C1 segment of cervical spinal cord (tissue), 14 donors: ENCODE measurements at places on chromosomes 13 and 19.

DNA sequence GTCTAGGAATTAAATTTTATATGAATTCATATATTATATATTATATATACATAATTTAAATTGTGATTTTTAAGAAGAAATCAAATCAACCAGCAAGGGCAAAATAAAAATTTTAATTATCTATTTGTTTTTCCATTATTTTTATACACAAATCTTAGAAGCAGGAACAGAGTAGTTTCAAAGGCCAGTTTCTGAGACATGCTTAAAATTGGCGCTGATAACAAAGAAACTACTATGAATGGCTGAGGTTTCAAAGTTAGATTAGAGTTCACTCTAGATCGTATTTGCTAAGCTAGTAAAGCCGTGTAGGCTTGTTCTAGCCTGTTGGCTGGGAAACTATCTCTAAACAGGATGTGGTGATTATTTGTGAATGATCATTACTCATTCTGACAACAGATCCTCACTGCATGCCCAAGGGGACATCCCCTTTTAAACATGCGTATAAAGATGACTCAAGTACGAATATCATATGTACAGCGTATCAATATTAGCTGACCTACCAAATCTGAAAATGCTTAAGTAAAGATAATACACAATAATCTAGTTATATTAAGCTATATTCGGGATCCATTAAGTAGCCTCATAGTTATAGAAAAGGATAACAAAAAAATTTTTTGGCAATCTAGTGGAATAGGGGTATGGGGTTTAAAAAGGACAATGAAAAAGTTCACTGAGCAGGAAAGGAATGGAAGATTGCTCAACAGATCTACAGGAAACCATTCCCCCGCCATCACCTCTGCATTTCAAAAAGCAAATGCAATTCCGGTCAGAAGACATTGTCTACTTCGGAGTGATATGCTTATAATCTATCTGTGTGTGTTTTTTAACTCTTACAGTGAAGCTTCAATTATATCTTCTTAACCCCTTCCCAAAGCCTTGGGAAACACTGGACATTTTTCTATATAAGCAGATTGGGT, 150.1 kb downstream of the SHISA2 start:
- DNase-seq = no peak

DNA sequence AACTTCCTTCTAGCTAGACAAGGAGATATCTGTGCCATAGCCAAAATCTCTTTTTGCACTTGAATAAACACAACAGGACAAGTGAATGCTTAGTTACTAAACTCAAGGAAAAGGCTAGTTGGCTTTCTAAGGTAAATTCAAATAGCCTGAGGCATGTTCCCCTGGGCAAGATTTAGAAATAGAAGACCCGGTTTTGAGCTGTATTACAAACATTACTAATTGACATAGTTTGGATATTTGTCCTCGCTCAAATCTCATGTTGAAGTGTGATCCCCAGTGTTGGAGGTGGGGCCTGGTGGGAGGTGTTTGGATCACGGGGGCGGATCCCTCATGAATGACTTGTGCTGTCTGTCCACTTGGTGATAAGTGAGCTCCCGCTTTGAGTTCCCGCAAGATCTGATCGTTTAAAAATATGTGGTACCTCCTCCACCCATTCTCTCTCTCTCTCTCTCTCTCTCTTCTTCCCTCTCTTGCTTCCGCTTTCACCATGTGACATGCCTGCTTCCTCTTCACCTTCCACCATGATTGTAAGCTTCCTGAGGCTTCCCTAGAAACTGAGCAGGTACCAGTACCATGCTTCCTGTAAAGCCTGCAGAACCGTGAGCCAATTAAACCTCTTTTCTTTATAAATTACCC, 3.9 kb upstream of the KBTBD6 start:
- no peak for DNase-seq

DNA sequence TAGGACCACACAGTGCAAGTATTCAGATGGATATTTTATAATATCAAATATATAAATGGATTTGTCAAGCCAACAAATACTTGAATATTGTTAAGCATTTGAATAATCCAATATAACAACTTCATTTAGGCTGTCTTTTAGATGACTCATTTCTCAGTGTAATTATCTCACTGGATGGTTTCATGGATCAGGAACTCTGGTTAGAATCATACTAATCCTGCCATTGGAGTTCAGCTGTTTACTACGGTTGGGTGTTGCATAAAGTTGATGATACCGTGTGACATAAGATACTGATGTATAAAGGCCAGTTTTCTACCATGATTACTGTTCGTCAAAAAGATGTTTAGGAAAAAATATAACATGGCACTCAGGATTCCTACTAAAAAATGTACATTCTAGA, 196.3 kb downstream of the TSHZ3 start:
- no peak for DNase-seq

DNA sequence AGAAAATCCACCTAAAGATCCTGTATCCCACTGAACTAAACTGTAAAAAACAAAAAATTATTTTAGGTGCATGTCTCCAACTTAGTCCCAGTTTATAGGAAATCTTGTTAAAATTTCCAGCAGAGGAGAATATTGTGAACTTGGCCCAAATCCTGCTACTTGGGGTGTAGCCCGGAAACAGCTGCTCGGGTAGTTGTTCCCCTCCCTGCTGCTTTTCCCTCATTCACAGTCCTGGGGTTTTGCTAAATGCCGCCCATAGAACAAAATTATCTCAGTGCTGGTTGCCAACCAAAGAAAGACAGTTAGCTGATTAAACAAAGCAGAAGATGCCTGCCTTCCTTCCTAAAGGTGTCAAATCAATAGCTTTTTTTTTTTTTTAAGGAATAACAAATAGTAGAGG, 330.5 kb upstream of the KLF12 start:
- no peak for DNase-seq

DNA sequence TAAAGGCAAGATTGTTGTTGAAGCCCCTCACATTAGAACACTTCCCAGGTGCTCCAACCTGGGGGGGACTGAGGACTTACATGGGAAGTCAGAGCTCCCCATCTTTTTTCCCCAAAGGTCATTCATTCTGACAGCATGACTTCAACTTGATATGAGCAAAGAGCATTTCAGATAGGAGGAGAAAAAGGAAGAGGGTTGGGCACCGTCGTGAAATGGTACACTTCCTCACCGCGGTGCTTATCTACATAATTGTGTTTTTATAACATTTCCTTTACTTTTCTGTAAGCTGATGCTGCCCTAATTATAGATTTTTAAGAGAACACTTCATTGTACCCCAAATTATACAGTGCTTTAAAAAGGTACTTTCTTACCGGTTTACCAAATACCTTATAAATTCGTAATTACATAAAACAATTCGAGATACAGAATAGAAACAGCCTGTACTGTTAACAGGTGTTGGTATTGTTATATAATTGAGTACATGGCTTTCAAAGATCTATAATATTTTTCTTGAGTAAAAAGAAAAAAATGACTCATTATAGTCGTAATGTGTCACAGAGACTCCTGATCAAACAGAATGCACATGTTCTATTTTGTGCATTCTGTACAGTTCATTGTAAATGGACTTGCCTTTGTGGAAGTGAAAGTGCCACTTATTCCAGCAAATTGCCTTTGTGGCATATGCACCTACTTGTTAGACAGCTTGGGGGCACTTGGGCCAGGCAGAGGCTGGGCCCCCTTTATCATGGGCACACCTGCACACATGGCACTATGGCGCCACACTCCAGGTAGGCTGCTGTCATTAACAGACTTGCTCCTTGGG, 81.8 kb downstream of the GGACT start:
- no peak for DNase-seq

- no peak for DNase-seq
Measured at GRCh38 chr13:105928048-105928447, 607.4 kb downstream of the EFNB2 start.

DNA sequence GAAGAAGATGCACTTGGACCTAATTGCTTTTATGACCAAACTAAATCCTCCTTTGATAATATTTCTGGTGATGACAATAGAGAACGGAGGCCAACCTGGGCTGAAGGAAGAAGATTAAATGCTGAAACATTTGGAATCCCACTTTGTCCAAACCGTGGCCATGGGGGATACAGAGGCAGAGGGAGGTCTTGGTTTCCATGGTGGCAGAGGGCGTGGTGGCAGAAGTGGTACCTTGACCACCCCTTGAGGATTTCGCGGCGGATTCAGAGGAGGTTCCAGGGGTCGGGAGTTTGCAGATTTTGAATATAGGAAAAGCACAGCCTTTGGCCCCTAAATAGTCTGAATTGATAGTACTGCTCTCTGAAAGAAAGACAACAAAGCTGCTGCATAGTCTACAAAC, 7.2 kb upstream of the LILRB3 start:
- DNase-seq = no peak

DNA sequence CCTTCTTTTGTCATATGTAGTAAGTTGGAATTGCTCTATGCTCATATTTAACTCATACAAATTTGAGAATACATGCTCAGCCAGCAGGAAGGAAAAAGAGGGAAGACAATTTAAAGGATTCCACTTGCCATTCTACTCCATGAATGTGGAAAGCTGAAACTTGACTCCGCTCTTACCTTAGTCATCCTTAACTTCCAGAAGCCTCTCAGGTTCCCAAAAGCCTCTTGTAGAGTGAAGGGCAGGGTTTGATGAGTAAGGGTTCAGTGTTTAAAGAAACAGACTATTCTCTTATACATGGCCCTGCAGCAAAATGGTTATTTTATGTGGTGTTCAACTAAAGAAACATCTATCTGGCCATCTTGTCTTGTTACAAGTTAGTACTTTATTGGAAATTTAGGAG, 27.1 kb downstream of the FAM124A start:
- no peak for DNase-seq

GRCh38 chr19:13100841-13101589, 1.6 kb downstream of the LYL1 start:
- no peak for DNase-seq

GRCh38 chr19:29128203-29128602, 84.7 kb downstream of the UQCRFS1 start:
- no peak for DNase-seq

DNA sequence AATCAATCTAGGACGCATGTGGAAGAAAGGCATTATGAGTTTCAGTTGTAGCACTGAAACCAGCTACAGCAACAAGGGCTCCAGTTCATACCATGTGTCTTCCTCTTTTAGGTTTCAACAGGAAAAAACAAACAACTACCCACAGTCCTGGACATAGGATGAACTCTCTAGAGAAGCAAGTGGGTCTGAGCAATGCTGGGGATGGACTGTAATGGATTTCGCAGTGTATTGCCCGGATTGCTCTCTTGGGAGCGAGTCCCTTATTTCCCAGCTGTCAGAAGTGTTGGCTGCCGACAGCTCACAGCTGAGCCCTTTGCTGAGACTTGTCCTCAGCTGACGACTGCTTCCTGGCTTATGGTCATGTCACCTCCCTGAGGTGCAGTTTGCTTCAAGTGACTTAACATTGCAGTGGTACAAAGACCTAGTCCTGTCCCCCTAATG, 12.1 kb upstream of the MYCBP2 start:
- no peak for DNase-seq

DNA sequence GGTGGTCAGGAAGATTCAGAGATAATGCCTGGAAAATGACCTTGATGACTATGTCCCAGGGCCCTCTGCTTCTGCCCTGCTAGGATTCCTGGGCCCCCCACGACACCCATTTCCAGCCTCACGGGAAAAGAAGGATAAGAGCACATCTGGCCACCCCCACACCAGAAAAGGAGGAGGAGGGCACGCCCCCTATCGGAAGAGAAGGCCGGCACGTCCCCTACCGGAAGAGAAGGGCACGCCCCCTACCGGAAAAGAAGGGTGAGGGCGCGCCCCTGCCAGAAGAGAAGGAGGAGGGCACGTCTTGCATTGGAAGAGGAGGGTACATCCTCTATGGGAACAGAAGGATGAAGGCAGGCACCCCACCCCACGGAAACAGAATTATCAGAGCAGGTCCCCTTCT, 84.3 kb downstream of the IER2 start:
- no peak for DNase-seq

DNA sequence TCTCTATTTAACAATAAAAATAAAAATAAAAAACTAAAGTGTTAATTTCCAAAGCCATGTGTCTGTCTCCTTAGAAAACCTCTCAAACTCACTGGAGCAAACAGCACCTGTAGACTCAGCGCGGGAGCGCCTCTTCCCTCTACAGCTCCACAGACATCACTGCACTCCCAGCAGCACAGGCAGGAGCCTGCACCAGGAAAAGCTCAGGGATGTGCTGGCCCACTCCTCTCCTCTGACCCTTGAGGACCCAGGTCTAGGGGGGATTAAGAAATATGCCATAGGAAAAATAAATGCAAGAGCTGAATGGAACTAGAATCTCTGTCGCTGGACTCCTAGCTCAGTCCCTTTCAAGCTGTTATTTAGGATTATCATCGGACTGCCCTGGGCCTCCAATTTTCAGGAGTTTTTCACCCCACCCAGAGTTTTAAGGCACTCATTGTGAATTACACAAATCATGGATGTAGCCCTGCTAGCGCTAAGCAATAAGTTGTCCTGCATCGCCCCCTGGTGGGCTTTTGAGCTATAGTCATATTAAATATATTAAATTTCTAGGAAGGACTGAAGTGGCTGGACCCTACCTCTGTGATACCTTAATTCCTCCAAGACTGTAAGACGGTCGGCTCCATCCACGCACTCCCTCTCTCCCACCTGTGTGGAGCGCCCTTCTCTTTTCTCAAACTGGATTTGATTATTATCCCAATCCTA, 333.9 kb downstream of the UQCRFS1 start:
- peak; percentile 32 for DNase-seq

GRCh38 chr13:49502954-49503353, 7.2 kb downstream of the PHF11 start:
- no peak for DNase-seq

GRCh38 chr13:109941951-109942350, 155.6 kb upstream of the IRS2 start:
- DNase-seq = no peak

- DNase-seq = no peak
Measured at GRCh38 chr19:31263328-31263727, 85.9 kb downstream of the TSHZ3 start.

GRCh38 chr19:1767464-1767933, 14.2 kb downstream of the ONECUT3 start:
- no peak for DNase-seq

DNA sequence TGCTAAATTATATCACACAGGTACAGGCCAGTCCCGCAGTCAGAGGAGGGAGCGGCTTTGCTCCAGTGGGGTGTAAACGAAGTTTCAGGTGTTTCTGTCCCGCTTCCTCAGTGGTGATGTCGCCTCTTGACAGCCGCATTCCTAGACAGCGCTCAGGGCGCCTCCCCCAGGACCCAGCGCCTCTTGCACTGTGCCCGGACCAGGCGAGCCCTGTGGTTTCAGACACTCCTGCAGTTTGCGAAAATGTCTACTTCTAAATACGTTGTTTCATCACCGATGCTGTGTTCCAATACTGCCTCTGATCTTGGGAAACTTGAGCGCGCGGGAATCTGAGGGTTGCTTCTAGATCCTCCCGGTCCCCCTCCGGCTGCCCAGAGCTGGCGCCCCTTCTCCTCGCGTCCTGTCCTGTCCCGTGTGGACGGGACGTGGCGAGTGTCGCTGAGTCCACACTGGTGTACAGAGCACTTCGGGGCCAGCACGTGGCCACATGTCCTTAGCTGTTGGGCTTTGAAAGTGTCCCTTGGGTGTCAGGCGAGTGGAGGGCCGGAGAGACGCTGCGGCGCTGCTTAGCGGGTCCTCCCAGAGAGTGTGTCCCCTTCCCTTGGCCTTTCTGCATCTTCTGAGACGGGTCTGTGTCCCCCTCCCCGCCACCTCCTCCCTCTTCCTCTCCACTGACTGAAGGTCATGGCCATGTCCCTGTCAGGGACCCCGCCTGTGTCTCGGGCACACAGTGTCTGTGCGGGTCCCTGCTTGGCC, 14.6 kb upstream of the RPS15 start:
- no peak for DNase-seq

- DNase-seq = no peak
Measured at GRCh38 chr19:16677055-16677454, 16.1 kb downstream of the TMEM38A start.
